ENCODE measurements at places on chromosomes 2 and 18.

GRCh38 chr2:150468350-150468960 is 19.0 kb downstream of the RND3 start:
- DNase-seq = no peak

GRCh38 chr2:8848328-8849100 is 11.1 kb upstream of the KIDINS220 start:
- no peak for DNase-seq

DNA sequence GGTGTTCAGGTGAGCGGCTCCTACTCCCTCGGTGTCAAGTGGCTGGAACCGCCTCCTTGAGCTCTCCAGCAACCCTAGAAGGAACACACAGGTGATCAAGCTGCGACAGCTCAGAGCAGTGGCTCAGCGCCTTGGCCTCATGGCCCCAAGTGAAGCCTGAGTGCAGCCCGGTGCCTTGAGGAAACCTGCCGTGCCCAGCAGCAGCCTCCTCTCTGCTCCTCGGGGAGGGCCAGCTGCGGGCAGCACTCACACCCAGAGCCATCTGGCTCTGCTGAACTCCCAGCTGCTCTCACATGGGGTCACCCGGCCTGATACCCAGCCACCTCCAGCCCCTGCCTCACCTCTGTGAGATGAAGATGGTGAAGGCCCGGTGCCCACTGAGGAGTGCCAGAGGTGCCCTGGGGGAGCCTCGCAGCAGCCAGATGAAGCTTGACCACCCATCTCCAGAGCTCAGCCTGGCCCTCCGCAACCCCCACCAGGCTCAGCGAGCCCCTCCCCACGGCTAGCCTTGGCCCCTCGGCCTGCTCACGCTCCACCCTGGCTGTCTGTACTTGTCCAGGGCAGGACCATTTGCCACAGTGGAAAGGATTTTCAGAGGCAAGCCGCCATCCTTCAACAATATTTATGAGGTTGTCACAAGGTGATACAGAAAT is 70.6 kb upstream of the RAB6C start:
- DNase-seq = no peak

DNA sequence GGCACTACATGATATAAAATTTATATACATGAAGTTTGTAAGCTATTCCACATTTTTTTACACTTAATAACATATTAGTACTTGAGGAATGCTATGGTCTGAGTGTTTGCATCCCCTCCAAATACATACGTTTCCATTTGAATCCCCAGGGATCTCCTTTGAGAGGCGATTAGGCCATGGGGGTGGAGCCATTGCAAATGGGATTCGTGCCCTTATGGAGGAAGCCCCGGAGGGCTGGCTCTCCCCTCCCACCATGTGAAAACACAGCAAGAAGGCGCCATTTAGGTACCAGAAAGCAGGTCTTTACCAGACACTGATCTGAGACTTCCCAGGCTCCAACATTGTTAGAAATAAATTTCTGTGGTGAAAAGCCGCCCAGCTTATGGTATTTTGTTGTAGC is 20.8 kb upstream of the MBP start:
- DNase-seq = no peak

- no peak for DNase-seq
Observed at GRCh38 chr18:23369266-23369665, 83.8 kb upstream of the RIOK3 start.

DNA sequence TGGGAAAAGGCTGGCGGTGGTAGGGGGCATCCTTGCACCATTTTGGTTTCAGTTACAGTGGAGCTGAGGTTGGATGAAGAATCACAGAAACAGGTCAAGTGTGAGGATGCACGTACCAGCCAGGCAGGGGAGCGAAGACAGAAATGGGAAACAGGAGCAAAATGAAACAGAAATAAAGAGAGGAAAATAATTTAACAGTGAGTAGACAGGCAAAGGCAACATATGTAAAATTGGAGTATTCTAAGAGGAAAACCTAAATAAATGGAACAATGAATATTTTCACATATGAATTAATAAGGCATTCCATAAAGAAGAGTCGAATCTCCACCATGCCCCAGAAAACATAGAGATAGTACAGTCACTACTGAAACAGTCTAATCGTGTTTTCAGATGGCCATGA is 29.7 kb downstream of the LRRFIP1 start:
- DNase-seq = no peak

DNA sequence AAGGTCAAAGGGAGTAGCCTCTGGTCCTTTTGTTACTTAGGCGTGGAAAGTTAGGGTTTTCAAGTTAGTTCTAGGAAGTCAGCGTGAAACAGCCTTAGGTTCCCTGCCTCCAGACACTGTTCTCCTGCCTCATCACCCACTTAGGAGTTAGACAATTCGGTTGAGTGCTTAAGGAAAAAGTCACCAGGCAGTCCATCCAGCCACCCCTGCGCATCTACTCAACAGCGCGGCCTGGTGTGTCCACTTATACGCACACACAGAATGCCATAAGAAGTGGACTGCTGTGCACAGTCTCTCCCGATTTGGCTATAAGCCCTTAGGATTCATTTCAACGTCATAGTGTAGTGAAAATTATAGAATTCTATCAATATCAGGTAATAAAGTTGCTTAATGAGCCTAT is 470.8 kb upstream of the TNP1 start:
- no peak for DNase-seq

- no peak for DNase-seq
Observed at GRCh38 chr18:79991494-79991893, 3.1 kb upstream of the TXNL4A start.

DNA sequence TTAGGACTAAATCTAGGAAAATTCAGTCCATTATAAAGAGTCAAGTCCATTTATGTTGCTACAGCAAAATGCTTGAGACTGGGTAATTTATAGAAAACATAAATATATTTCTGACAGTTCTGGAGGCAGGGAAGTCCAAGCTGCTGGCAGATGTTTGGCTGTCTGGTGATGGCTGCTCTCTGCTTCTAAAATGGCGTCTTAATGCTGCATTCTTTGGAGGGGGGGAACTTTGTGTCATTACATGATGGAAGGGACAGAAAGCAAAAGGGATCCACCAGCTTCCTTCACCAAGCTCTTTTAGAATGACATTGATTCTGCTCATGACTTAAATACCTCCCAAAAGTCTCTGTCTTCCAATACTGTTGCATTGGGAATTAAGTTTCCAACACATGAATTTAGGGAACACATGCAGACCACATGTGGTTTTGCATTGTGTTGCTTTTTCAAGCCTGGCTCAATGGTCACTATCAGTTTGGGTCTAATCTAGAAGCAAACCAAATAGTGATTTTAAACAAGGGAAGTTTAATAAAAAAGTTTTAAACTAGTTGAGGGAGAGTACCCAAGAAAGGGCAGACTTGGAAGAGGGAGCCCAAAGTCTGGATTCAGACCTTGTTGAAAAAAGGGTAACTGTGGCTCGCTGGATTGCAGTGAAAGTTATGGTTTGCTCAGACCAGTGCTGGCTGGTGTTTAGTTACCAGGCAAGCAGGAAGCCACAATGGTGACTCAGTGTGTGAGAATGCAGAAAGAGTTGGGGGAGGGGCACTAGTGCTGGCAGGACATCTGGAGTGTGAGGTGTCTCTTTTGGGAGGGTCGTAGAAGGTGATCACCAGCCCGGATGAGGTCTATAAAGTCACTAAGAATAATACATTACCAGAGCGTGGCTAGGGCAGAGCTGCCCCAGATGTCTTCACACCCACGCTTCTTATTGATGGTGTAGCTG is 30.8 kb downstream of the C18orf54 start:
- DNase-seq = peak; percentile 17

DNA sequence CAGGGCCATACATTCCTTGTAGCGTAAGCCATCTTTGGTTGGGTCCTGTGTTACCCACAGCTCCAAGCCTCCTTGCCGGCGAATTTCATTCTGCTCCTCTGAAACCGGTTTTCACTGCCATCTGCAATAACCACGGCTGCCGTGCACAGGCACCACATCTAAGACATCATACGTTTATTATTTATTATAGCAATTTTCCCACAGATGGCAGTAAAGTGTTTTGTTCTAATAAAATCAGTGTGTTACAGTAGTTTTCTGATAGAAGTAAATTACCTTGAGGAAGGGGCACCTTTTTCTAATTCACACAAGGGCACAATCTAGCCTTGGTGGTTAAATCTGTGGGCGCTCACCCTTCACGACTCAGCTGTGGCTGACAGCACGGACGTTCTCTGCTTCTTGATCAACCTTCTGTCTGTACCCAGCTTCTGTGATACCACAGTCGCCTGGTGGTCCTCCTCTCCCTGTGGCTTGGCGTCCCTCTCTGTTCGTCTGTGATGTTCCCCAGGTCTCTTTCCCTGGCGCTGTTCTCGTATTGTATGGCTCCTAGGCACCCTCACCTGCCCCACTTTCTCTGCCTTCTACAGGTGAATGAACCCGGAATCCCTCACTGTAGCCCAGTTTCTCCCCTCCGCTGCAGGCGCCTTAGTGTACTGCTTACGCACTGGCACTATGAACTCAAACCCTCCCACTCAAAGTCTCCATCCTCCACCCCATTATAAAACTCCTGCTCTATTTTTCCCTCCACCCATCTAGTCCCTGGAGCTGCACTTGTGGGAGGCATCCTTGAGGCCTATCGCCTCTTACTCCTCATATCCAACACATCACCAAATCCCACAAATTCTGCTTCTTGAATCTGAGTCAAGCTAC is 236.8 kb downstream of the DYSF start:
- DNase-seq = no peak

DNA sequence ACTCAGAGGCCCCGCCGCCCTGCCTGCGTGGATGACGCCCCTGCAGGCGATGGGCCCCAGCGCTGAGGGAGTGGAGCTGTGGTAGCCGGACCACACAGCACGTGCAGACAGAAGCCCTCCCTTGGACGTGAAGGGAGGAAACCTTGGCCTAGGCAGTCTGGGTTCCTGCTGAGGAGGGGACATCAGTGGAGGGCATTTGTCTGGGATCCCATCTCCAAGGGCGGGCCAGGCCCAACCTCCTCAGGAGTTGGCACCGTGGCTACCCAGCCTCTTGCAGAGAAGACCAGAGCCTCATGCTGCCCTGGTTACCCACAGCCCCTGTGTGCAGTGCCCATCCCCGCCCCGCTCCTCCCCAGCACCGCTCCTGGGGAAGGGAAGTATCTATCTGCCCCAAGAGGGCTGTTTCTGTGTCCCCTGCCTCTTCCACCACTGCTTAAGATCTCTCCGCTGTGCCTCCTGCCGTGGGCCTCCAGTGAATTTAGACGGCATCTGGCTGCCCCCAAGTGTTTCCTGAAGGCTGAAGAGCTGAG is 241.8 kb downstream of the KLHL29 start:
- no peak for DNase-seq

All from CMK (cell line).